ENCODE measurements at places on chromosomes 6 and 20. TPM values are rescaled to one million over a fixed set of nuclear protein-coding genes. Genes with fewer than 3 reads are reported as not detected.

Gene SRC
- polyA plus RNA-seq = 0.95 TPM

Gene ABHD16B
- polyA plus RNA-seq = not detected

Gene CARMIL1
- polyA plus RNA-seq = 105 TPM

Gene PRICKLE4
- polyA plus RNA-seq = not detected

Gene MOXD1
- polyA plus RNA-seq = not detected

Gene TRIM27
- 12.7 TPM for polyA plus RNA-seq

Gene COL9A1
- polyA plus RNA-seq = 2.4 TPM

Gene TRDN
- polyA plus RNA-seq = not detected

Gene RAB32
- 3.0 TPM for polyA plus RNA-seq
